ENCODE measurements at places on chromosomes 11 and 22.

DNA sequence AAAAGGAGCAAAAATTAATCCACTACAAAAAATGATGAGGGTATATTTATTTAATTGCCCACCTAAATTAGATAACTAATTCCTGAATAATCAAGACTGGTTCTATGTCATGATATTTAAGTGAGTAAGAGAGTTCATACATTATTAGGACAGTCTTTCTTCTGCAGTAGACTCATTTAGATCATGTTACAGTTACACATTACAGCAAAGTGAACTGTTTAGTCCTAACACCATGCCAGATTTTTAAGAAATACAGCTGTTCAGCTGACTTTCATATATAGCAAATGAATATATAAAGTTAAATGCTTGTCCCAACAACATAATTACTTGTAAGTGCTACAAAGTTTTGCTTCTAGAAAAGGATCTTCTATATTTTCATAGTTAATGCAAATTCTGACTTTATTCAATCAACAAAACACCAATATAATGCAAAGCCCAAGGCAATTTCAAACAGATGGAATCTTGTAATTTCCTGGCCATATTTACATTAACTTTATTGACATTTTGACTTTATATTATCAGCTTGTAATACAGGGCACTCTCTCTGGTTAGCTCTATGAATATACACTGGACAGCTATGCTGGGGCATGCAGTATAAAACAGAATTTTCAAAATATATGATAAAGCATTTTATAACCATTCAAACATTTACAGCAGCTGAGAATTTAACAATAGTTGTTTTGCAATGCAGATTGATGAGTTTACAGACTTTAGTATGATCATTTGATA is 45.7 kb upstream of the TP53AIP1 start:
- no peak for DNase-seq

- DNase-seq: no peak
Measured at GRCh38 chr11:35099278-35100012, 39.5 kb upstream of the CD44 start.

GRCh38 chr11:8759634-8760033 is 77.0 kb downstream of the RPL27A start:
- DNase-seq: no peak

DNA sequence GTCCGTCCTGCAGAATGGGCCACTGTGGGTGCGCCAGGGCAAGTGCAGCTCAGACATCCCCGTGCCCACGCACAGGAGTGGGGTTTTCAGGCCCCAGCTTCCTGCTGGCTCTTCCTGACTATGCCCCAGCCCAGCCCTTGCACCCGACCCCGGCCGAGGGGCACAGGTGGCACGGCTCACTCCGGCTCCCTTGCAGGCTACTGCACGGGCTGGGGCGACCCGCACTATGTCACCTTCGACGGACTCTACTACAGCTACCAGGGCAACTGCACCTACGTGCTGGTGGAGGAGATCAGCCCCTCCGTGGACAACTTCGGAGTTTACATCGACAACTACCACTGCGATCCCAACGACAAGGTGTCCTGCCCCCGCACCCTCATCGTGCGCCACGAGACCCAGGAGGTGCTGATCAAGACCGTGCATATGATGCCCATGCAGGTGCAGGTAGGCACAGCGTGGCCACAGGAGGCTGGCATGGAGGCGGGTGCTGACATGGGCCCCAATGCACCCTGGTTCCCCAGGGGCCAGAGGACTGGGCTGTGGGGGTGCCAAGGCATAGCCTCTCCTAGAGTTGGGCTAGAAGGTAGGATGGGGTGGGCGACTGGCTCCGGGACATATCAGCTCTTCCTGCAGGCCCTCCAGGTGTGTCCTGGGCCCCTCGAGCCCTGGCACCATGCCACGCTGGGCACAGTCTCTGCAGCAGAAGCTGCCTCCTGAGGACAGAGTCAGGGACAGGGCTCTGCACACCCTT is 27.7 kb downstream of the MUC2 start:
- no peak for DNase-seq

DNA sequence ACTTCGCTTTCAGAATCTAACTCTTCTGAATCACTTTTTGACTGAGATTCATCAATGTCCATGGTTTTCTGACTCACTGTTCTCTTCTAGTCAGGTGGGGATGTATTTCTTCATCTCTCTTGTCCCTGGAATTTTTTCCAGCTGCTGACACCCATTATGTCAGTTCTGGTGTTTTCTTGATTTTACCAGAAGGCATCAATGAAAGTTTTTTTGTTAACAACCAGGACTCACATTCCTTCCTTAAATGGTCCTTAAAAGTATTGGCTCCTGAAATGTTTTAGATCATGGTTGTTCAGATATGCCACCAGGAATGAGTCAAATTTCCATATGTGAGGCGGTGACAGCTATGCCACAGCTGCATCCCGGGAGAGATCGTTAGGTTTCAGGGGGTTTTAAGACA is 12.9 kb downstream of the MICAL2 start:
- no peak for DNase-seq

- peak; percentile 10 for DNase-seq
Measured at GRCh38 chr22:30763815-30764673, 69.4 kb downstream of the OSBP2 start.

DNA sequence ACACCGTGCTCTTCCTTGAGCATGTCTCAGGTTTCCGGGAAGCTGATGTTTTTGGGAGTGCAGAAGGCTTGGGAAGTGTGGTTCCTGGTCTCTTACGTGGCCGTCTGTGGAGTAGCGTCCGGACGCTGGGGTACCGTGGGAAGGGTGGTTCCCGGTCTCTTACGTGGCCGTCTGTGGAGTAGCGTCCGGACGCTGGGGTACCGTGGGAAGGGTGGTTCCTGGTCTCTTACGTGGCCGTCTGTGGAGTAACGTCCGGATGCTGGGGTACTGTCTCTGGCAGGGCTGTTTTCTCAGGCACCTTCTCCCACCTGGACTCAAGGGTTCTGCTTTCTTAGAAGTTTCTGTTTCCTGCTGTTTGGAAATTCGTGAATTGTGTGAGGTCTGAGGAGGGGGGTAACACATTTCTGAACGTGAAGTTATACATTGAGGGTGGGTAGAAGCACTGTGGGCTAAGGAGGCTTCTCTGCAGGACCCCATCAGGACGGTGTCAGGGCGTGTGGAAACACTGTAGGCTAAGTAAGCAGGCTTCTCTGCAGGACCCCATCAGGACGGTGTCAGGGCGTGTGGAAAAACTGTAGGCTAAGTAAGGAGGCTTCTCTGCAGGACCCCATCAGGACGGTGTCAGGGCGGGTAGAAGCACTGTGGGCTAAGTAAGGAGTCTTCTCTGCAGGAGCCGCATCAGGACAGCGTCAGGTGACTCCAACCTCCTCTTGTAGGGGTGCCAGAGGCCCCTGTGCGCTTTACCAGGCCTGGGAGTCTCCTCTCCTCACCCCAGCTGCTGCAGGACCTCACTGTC is 5.3 kb upstream of the IFITM3 start:
- no peak for DNase-seq

GRCh38 chr22:29095459-29095858 is 22.6 kb downstream of the KREMEN1 start:
- DNase-seq: no peak

DNA sequence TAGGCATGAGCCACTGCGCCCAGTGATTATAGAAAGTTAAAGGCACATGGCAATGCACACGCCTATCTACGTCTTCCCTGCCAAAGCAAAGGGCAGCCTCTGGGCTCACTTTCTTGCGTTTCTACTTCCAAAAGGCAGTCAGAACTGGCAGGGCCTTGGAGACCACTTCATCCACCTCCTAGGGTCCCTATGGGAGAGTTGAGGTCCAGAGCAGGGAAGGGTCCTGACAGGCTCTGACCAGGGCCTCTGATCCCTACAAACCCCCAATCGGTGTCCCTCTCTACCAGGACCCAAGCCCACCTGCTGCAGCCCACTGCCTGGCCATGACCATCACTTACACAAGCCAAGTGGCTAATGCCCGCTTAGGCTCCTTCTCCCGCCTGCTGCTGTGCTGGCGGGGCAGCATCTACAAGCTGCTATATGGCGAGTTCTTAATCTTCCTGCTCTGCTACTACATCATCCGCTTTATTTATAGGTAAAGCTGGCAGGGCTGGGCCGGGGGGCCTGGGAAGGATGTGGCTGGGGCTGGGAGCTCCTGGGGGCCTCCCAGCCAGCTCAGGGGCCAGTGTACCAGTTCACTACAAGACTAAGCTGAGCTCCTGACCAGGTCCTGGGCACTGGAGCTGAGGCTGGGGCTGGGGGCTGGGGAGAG is 1.5 kb downstream of the BEST1 start:
- DNase-seq: no peak

DNA sequence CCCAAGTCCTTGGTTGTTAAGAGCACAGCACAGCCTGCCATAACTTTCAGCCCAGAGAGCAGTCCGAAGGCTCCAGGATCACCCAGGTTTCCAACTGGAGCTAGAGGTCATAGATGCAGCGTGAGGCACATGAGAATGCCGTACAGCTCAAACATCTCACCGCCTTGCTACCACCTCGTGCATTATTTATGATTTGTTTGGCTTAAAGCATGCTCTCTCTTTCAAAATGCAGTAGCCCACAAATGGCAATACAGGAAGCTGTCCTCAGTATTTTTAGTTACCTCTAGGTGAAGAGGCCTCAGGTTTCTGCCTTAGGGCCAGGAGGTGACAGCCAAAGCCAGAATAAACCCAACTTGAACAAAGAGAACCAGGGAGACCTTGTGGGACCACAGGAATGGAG is 14.4 kb downstream of the SCN3B start:
- DNase-seq: no peak

DNA sequence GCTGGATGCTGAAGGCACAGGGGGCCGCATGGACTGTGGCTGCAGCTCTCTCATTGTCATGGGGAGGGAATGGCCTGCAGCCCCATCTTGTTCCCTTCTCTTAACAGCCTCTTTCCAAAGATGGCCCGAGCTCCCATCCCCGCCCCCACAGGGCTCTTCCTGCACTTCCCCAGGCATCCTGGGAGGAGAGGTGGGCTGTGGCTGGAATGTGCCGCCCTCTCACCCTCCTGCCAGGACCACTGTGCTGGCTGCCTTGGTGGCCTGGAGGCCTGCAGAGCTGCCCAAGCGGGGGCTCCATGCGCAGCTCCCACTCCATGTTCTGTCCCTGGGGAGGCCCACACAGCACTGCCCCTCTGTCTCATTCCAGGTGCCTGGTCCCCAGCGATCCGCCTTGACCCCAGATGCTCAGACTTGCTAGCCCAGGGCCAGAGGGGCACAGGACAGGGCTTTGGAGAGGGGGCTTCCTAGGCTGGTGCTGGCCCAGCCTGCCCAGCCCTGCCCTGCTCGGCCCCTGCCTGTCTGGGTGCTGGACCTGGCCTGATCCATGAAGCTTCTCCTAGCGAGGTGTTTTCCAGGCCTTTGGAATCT is 56.6 kb downstream of the RTN4R start:
- DNase-seq: no peak

- no peak for DNase-seq
Measured at GRCh38 chr11:77259641-77260040, 41.8 kb downstream of the GDPD4 start.

GRCh38 chr11:117911694-117912093 is 17.5 kb downstream of the TMPRSS13 start:
- DNase-seq: no peak

- peak; percentile 38 for DNase-seq
Measured at GRCh38 chr11:78045851-78046485, 17.7 kb upstream of the THRSP start.

DNA sequence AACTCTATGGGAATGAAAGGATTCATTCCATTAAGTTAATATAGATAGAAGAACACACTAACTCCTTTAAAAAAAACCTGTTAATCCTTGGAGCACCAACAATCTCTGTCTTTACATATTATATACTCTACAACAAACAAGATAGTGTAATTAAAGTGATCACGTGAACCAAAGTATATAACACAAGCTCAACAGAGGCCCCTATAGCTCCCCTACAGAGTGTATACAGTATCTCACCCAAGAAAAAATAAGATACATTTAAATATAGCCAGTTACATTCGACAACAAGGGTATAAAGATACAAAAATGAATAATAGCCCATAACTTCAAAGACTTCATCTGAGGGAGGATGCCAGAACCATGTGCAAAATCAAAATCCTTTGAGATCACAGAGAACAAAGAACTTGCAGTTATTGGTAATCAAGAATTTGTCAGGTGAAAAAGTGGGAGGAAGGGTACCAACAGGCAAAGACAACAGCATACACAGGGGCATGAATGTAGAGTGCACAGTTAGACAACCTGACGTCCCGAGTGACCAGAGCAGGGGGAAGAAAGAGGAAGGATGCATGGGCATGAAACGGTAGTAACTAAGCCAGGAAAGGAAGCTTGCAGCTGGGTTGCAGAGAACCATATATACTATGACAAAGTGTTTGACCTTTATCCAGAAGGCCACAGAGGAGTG is 4.7 kb downstream of the FCHSD2 start:
- no peak for DNase-seq

DNA sequence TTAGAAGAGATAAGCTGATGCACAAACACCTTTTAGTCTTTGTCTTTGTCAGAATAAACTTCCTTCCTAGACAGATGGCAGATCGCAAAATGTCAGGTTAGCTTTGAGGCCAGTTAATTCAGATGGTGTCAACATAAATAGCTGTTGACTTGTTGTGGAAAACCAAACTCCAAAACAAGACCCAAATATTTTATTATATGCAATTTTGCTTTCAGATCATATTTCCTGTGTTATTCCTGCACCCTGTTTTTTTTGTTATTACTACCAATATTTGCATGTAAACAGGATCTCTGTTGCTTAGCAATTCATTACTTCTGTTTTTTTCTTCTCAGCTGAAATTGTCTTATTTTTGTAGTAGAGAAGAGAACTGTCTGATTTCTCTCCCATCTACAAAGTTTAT is 316.0 kb downstream of the ETS1 start:
- DNase-seq: no peak

DNA sequence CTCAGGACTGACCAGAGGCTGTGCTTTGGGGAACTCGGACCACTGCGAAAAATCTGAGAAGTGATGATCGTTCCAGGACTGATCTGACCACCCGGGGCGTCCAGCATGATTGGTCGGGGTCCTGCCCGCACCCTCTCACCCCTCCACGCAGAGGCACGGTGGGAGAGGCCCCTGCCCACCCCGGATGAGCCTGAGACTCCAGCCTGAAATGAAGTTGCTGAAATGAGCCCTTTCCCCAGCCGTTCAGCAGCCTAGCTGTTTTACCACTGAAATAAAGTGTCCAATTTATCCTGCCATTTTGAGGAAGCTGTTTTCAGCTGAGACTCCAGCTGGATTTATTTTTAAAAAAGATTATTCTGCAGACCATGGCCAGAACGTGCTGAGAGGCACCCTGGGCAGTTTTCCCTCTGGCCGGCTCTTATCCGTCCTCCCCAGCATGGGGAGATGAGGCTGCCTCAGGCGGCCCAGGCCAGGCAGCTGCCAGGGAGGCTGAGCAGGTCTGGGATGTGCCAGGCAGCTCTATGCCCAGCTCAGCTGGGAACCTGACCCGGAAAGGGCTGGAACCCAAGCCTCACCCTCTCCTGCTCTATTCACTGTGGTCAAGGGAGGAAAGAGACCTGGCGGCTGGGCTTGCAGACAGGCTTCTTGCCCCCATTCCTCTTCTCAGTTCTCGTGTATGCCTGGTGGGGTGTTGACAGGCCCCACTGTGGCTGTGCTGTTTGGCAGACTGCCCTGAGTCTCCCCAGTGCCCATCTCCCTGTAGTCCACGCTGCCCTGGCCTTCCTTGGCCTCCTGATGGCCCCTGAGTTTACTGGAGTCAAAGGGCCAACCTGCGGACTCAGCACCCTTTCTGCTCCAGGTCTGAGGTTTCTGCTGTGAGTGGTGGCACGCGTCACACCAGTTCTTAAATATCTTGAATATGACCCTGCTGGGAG is 161.0 kb upstream of the B3GAT1 start:
- DNase-seq: no peak

- DNase-seq: no peak
Measured at GRCh38 chr22:38017272-38017920, 33.0 kb upstream of the SOX10 start.

GRCh38 chr22:47001288-47001687 is 238.8 kb downstream of the TBC1D22A start:
- no peak for DNase-seq

- no peak for DNase-seq
Measured at GRCh38 chr22:27308513-27308912, 493.0 kb downstream of the MN1 start.
